ENCODE measurements at places on chromosomes 16 and 17.

DNA sequence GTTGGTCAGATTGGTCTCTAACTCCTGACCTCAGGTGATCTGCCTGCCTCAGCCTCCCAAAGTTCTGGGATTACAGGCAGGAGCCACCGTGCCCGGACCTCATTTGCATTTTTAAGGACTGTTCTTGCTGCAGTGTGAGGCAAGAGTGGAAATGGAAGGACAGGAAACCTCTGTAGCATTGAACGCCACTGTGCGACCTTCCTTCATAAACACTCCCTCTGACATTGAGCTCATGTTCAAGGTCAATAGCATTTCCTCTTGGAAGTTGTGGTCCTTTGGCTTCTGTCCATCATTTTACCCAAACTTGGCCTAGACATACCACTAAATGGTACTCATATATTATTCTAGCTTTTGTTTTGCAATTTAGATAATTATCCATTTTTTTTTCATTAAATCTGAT lies 32.8 kb upstream of the ABCA8 start:
- DNase-seq, result no peak

GRCh38 chr16:31451681-31452351 lies 7.5 kb upstream of the ARMC5 start:
- no peak for DNase-seq

GRCh38 chr17:12789481-12790248 lies at the start of gene ARHGAP44:
Gene ARHGAP44 (plus strand): TSS chr17:12789498. CDS start chr17:12789839, 341 bp downstream.
- DNase-seq, result peak; percentile 43

DNA sequence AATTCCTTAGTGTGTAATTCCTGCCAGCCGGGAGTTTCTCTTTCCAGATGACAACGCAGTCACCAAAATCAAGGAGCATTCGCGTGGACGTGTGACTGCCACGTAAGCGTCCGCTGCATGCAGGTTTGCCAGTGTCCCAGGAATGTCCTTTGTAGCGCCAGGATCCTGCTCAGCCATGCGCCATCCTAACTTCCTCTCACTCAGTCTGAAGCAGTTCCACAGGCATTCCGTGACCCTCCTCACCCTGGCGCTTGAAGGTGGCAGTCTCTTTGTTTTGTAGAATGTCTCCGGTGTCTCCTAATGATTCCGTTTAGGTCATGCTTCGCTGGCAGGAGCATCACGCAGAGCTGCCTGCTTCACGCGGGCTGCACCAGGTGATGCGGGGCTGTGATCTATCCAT lies 88.6 kb downstream of the RPTOR start:
- DNase-seq, result no peak

DNA sequence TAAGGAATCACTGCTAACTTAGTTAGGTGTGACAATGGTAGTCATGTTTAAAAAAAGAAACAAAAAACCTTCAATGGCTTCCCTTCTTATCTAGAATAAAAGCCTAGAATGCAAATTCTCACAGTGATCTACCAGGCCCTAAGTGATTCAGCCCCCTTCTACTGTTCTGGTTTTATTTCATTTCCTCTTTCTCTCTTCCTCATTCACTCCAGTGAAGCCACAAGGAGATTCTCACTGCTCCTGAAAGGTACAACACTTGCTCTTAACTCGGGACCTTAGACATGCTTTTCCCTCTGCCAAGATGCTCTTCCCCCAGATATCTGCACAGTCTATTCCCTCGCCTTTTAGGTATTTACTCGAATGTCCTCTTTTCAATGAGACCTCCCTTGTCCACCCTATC lies 3.7 kb downstream of the PIGS start:
- no peak for DNase-seq

DNA sequence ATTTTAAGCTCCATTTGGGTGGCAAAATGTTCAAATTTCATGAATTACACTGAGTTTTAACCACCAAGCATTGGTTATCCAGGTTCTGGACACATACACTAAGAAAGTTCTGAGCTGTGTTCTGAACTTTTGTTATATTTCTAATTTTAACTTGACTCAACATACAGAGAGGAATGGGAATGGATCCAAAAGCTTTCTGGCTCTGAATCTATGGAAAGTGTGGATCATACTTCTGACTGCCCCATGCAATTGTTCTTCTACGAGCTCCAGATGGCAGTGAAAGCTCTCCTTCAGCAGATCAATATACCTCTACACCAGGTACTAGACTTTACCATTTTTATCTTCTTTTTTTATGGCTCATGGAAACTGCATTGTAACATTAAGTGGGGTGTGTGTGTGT lies 113.0 kb upstream of the NOG start:
- no peak for DNase-seq

DNA sequence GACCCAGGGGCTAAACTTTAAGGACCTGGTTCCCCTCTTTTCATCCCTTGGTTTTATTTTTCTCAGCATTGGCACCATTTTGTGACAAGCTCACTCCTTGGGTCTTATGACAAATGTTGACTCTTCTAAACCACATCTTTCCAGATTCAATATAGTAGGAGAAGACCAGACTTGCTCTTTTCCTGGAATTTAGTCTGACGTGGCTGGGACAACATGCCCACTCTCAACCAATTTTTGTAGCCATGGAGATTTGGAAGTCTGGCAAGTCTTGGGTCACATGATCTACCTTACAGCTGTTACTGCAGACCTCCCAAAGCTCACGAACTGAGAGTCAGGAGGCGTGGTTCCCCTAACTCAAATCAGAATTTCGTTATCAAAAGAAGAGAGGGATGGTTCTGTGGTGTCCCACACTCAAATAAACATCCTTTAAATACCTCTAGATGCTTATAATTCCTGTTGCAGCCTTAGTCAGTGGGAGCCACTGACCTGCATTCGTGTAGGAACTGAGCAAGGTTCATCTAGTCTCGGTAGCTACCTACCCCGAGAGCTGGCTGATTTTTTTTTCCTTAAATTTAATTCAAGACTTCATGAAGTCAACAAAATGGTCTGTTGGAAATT lies 683.5 kb downstream of the MAF start:
- no peak for DNase-seq

DNA sequence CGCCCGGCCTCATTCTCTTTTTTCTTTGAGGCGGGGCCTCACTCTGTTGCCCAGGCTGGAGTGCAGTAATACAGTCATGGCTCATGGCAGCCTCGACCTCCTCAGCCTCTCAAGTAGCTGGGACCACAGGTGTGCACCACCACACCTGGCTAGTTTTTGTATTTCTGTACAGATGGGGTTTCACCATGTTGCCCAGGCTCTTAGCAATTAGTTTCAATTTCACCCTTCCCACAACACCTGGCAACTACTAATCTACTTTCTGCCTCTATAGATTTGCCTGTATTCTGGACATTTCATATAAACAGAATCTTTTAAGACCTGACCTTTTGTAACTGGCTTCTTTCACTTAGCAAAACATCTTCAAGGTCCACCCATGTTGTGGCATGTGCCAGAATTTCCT lies 8.0 kb upstream of the NT5M start:
- no peak for DNase-seq

DNA sequence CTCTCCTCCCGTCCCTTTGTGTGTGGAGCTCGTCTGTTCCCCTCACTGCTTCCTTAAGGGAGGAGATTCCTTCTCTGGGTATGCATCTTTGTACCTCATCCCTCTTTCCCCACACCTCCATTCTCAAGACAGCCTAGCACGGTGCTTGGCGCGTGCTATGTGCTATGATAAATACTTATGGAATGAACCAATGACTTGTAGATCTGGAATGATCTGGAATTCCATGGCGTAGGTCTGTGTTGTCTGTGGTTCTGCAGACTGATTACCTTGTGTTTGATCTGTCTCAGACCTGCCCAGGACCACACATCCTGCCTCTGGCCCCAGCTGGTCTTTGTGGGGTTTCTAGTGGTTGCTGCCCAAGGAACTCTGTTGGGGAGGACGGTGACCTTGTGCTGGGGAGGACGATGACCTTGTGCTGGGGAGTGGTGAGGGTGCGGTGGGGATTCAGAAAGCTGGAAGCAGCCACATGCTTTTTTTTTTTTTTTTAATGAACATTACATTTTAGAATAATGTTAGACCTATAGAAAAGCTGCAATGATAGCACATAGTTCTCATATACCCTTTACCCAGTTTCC lies 33.5 kb upstream of the ETV4 start:
- DNase-seq, result no peak

DNA sequence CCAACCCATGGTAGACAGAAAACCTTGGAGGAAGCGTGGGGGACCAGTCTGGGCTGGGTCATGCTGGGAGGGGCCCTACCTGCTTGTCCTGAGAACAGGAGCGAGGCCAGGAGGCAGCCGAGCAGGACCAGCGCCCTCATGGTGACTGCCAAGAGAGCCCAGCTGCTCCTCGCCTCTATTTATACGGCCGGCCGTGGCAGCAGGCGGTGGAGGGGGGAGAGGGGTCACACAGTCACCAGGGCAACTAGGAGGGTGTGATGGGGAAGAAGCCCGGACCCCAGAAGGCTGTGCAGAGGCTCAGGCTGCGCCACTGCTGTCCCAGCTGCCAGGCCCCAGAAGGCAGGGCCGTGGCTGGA lies at the start of gene SRL:
TSS of gene SRL (minus strand) at position 153 of the 356 bp plus-strand sequence. CDS start at position 140, 13 bp downstream.
- no peak for DNase-seq

DNA sequence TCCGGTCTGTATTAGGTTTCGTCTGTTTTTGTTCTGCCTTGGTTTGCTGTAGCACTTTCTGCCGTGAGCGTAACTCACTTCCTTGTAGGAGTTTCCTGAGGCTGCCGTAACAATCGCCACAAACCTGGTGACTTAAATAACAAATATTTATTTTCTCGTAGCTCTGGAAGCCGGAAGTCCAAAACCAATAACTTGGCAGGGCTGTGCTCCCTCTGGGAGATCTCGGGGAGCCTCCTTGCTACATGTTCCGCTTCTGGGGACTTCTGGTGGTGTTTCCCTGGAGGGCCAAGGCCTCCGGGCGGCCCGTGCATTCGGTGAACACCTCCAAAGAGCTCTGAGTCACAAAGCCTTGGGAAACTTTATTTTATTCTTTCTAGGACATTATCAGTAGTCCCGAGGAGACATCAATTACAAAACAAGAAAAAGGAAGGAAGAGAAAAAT lies 6.8 kb upstream of the WDR45B start:
- no peak for DNase-seq

DNA sequence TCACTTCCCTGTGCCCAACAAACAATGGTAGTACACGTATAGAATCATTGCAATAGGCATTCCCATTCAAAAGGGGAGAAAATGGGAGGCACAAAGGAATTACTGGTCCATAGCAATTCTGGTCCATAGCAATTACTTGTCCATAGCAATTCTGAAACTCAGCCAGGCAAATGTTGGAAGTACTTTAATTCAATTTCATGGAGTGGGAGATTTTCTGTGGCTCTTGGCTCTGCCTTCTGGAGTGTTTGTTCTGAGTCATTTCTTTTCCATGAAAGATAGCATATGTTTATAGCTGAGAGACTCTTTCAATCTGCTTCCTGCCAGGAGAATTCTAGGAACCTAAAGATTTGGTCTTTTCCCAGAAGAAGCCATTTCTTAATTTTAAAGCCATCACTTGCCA lies 182.8 kb upstream of the ELAC2 start:
- no peak for DNase-seq

DNA sequence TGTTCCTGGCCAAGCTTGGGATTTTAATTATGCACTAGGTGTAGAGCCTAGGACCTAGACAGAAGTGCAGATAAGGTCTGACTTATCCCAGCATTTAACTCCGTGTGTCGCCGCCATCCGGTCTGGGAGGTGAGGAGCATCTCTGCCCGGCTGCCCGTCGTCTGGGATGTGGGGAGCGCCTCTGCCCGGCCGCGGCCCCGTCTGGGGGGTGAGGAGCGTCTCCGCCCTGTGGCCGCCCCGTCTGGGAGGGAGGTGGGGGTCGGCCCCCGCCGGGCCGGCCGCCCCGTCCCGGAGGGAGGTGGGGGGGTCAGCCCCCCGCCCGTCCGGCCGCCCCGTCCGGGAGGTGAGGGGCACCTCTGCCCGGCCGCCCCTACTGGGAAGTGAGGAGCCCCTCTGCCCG lies 7.1 kb upstream of the B4GALNT2 start:
- DNase-seq, result no peak

GRCh38 chr17:53570731-53571130 lies 252.0 kb upstream of the KIF2B start:
- DNase-seq, result no peak

DNA sequence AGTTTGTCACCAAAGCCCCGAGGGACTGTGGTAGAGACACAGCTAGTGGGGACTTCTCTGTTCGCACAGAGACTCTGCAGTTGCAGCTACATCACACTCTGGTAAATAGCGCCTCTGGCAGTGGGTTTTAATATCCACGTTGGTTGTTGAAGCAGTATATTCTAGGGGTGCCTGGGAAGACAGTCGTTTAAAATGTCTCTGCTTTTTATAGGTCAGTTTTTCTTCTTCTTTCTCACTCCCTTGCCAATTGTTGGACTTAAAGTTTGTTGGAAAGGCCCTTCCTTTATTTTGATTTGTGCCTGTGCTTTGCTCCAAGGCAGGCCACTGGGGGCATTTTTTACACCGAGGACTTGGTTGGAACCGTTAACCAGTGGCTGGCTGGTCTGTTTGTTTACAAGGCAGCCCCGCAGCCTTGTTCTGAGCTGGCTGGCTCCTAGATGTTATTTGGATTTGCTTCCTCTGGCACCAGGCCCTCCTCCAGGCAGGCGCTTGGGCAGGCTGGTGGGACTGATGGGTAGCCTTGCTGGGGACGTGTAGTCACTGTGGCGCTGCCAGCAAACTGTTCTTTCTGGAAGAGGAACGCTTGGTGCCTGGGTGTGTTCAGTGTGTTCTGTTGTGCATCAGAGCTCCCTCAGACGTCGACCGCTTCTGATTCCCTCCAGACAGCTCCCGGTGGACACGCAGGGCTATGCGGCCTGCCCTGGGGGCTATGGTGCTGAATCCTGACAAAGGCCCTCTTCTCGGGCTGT lies 218.2 kb upstream of the CHMP6 start:
- DNase-seq, result peak; percentile 63

- no peak for DNase-seq
Observed at GRCh38 chr17:59067756-59068155, 38.9 kb downstream of the TRIM37 start.

DNA sequence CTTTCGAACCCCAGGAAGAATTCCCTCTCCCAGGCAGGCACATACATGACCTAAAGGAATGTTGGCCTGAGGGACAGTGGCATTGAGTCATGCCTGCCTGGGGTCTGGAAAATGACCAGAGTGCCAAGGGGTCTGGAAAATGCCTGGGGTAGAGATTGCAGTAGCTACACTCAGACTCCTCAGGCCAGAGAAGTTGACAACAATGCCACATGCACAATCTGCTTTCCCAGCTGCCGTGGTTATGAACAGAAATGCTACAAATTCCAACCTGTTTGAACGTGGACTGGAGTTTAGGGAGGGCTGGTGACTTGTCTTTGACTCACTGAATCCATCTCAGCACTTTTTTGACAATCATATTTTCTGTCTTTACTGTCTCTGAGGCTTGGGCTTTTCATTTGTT lies 250.0 kb downstream of the ABCC12 start:
- no peak for DNase-seq

DNA sequence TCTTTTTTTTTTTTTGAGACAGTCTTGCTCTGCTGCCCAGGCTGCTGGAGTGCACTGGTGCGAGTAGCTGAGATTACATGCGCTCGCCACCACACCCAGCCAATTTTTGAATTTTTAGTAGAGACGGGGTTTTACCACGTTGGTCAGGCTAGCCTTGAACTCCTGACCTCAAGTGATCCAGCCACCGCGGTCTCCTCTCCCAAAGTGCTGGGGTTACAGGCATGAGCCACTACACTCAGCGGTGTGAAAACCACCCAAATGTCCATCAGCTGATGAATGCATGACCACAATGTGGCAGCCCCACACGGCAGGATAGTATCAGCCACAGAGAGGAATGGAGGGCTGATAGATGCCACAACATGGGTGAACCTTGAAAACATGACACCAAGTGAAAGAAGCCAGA lies 2.1 kb downstream of the P2RX5 start:
- no peak for DNase-seq

GRCh38 chr17:73910206-73910605 lies 266.0 kb upstream of the SDK2 start:
- no peak for DNase-seq
